A549 treated with DMSO at 1 μM for 4 hours (cell line): ENCODE measurements at places on chromosomes 2 and 18. TPM values are rescaled to one million over a fixed set of nuclear protein-coding genes. Genes with fewer than 3 reads are reported as not detected.

NT5C1B gene
- total RNA-seq, result not detected in 5 replicates

OXER1 gene
- total RNA-seq, result not detected in 5 replicates

REG1B gene
- total RNA-seq, result not detected in 5 replicates

CCBE1 gene
- 5.8 to 14.2 TPM (median 10.5 TPM) in 5 replicates for total RNA-seq

POMC gene
- not detected in 5 replicates for total RNA-seq

ANKRD36B gene
- 4.8 to 6.5 TPM (median 5.1 TPM) in 5 replicates for total RNA-seq

LONRF2 gene
- 3.3 to 5.5 TPM (median 4.8 TPM) in 5 replicates for total RNA-seq
